ENCODE measurements at places on chromosomes 3 and 15. TPM values are rescaled to one million over a fixed set of nuclear protein-coding genes. Genes with fewer than 3 reads are reported as not detected.

The TUSC7 gene
- polyA plus RNA-seq = not detected

The ALS2CL gene
- polyA plus RNA-seq = 0.05 TPM

The SQOR gene
- polyA plus RNA-seq = 1.2 TPM

The KBTBD12 gene
- not detected for polyA plus RNA-seq

The PLIN1 gene
- not detected for polyA plus RNA-seq

The ROPN1 gene
- not detected for polyA plus RNA-seq

The CCR9 gene
- not detected for polyA plus RNA-seq

The FETUB gene
- not detected for polyA plus RNA-seq

The LYZL4 gene
- not detected for polyA plus RNA-seq

The SLC24A5 gene
- not detected for polyA plus RNA-seq

The P3H2 gene
- 0.04 TPM for polyA plus RNA-seq

The TMEM212 gene
- not detected for polyA plus RNA-seq

The ACKR4 gene
- polyA plus RNA-seq = not detected

The UROC1 gene
- not detected for polyA plus RNA-seq

The ZBTB47 gene
- 2.7 TPM for polyA plus RNA-seq

The TOPAZ1 gene
- not detected for polyA plus RNA-seq

The IMPG2 gene
- polyA plus RNA-seq = 0.05 TPM

The ATP13A5 gene
- polyA plus RNA-seq = not detected

The C3orf85 gene
- polyA plus RNA-seq = not detected

The NDUFB5 gene
- 229 TPM for polyA plus RNA-seq

The CD80 gene
- polyA plus RNA-seq = 3.7 TPM

The GNAT1 gene
- not detected for polyA plus RNA-seq

The A4GNT gene
- not detected for polyA plus RNA-seq

The RGMA gene
- polyA plus RNA-seq = not detected

The CD86 gene
- polyA plus RNA-seq = not detected

The WNT5A gene
- polyA plus RNA-seq = not detected

The NR2E3 gene
- not detected for polyA plus RNA-seq

The GPR176 gene
- polyA plus RNA-seq = 0.94 TPM

The CHRD gene
- polyA plus RNA-seq = 1.0 TPM

The OR5K2 gene
- not detected for polyA plus RNA-seq

The KNG1 gene
- polyA plus RNA-seq = not detected

The WDR49 gene
- not detected for polyA plus RNA-seq

The LEKR1 gene
- polyA plus RNA-seq = 0.76 TPM

The DOCK3 gene
- polyA plus RNA-seq = 0.03 TPM

The SH3GL3 gene
- polyA plus RNA-seq = 13.7 TPM

The FOXB1 gene
- polyA plus RNA-seq = not detected

The GUCA1C gene
- polyA plus RNA-seq = not detected

The TMEM207 gene
- not detected for polyA plus RNA-seq

The GOLGA8R gene
- 0.36 TPM for polyA plus RNA-seq

The GPR15 gene
- polyA plus RNA-seq = not detected

The GPR87 gene
- polyA plus RNA-seq = not detected

The MEX3B gene
- polyA plus RNA-seq = 8.3 TPM

All from K562 (cell line).